HEK293T (cell line): ENCODE measurements at places on chromosomes 11 and 22.

GRCh38 chr11:130390071-130390758 is 38.2 kb downstream of the ADAMTS8 start:
- DNase-seq, result peak; percentile 41

DNA sequence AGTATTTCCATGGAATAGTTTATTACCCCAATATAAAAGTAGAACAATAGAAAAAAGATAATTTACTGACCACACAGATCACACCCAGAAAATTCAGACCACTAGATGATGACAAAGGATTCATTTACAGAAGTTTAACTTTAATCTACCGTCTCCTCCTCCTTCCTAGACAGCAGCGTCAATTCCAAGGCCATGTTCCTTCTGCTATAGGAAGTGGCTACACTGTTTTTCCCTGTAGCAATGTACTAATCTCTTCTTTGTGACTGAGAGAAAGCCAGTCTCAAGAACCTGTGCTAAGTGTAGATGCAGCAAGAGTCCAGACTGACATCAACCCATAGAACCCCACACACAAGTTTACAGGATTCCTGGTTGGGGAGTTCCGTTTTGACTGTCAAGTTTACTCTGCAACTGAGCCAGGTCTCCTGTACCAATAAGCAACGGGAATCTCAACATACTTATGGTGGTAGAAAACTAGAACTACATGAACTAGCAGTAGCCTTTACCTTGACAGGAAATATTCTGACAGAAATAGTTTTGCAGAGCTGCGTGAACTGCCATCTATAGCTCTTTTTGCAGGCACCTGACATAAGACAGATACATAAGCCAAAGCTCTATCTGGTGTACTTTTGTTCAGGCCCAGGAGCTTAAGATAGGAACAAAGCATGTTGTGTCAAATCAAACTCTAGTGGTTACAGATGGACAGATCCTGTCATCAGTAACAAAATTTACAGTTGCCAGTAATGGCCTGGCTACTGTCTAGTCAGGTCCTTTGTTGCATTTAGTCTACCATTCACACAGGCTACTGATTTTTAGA is 42.9 kb downstream of the MRTFA start:
- DNase-seq, result no peak

DNA sequence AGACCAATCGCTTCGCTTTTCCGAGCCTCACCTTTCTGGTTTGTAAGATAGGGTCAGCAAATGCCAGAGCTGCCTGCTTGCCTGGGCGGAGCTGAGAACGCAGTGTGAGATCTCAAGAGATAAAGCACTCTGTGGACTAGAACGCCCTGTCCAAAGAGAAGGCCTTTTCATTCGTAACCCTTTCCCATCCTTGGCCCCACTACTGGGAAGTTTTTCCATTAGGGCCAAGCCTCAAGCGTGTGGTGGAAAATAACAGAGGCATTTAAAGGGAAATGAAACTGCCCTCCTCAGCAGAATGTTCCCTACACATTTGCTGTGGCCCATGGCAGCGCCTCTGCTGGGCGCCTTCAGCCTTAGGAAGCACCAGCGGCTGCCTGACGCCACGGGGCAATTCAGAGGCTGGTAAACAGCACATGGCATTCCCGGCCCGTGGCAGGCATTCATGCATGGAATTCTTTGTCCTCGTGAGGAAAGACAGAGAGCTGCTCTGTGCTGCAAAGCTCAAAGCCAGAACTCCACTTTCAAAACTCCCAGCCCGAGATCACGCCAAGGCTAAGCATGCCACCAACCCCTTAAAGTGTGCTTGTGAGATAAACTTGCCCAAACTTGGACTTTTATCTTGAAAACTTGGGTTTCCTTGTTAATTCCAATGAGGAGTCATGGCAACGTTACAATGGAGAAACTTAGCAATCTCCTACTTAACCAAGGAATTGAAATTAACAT is 38.1 kb downstream of the AHNAK start:
- peak; percentile 51 for DNase-seq

GRCh38 chr11:16184588-16184987 is 171.8 kb downstream of the SOX6 start:
- no peak for DNase-seq

DNA sequence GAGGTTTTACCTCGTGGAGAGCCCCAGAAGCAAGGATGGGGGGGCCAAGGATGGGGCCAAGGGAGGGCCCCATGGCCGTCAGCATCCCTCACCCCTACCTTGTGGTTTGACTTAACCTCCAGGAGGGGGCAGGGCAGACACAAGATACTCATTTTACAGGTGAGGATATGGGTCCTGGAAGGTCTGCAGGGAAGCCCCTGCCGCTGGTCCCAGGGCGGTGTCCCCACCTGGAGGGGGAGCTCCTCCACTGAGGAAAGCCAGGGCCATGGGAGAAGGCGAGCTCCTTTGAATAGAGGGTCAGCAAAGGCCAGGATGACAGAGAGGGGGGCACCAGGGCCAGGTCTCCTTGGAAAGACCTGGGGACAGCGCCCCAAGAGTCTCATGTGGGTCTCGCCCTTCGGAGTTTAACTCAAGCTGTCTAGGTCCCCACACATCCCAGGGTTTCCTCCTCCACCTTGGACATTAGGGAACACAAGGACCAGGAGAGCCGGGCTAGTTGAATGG is 5.9 kb upstream of the ADORA2A start:
- peak; percentile 37 for DNase-seq

DNA sequence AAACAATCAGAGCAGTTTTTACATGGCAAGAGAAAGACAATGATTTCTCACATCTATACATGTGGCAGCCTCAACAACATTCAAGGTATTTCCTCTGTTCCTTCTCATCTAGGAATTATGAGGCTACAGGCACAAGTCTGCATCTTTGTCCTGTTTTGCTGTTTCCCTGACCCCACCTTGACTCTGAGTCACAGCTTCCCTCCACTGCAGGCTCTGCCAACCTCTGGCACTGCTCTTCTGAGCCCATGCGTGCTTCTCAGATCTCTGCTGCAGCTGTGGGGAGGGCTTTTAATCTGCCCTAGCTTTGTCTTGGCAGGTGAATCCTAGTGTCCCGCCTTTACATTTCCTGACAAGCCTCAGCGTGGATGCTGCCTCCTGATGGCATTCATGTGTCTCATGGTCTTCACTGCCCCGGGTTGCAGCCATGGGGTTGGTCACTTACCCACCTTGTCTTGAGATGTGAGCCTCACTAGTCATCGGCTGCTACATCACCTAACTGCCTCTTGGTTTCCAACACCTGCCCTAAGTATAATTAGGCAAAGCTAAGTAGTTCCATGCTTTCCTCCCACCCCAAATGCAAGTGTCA is 578.5 kb downstream of the TBC1D22A start:
- no peak for DNase-seq

DNA sequence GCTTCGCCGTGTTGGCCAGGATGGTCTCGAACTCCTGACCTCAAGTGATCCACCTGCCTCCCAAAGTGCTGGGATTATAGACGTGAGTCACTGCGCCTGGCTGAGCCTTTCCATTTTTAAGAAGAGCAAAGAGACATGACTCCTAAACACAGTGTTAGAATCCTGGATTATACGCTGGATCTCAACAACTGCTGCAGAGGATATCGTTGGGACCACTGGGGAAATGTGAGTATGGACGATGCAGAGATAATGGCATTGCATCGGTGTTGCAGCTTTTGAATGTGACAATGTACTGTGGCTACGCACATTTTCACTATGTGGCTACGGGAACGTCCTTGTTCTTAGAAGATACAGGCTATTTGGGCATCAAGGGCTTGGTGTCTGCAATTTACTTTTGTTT is 6.2 kb downstream of the MRGPRF start:
- no peak for DNase-seq

GRCh38 chr11:129658526-129658867 is 157.2 kb upstream of the TMEM45B start:
- no peak for DNase-seq

DNA sequence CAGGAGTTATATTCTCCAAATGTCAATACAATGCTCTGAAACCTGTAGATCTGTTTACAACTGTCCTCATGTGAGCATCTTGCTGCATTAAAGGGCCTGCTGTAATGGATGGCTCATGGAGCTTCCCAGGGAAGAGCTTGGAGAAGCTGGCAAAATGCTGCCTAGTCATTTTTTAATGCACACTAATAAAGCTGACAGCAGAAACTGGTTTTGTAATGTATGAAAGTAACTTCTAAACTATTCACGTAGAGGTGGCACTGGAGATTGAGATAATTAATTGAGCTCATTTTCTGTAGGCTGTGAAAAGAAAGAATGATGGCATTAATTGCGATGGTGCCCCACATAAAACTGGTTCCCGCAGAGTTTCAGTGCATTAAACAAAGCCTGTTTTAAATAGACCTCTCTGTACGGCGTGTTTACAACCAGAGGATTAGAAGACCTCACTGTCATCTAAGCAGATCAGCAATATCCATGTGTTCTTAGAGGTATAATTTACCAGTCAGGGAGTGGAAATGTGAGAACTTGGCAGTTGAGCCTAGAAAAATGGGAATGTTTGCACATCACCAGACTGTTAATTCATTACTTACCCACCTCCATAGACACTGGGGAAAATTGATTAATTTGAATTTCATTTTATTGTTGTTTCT is 16.0 kb downstream of the POLA2 start:
- DNase-seq, result no peak

DNA sequence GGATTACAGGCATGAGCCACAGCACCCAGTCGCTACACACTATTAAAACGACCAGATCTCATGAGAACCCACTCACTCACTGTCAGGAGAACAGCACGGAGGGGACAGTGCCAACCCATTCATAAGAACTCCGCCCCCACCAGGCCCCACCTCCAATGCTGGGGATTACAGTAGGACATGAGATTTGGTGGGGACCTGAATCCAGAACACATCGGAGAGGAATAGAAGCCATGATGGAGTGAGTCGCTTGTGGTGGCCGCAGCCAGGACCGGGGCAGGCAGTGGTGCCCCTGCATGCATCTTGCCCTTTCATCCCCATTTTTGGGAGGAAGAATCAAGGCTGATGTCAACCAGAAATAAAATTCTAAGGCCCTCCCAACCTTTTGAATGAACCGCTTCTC is 8.7 kb downstream of the NADSYN1 start:
- no peak for DNase-seq

GRCh38 chr11:71420455-71421241 is 27.5 kb downstream of the DHCR7 start:
- DNase-seq, result peak; percentile 67

DNA sequence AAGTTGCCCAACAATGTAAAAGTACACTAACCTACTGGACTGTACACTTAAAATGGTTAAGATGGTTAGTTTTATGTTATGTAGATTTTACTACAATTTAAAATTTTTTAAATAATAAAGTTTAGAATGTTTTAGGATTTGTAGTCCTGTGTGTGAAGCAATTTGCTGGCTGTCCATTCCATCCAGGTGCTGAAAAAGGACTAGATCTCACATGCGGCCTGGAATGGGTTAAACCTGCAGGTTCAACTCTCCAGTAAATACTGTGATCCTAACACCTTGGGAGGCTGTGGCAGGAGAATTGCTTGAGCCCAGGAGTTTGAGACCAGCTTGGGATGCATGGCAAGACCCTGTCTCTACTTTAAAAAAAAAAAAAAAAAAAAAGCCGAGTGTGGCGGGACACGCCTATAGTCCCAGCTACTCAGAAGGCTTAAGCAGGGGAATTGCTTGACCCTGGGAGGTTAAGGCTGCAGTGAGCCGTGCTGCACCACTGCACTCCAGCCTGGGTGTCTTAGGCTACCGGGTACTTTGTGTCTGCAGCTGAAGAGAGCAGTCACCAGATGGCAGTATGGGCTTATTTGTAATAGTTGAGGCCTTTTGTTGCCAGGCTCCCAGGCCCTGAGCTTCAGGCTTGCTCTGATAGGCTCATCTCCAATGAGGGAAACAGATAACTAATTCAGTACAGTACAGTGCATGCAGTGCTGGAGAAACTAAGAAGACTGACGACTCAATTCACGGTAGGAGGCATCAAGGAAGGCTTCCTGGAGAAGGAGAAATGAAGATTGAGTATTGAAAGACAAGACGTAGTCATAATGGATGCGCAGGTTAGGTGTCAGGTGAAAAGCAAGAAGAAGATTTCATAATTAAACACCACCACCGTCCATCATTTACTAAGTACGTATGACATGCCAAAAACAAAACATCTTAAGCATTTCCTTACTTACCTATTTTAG is 64.7 kb upstream of the ASPHD2 start:
- peak; percentile 78 for DNase-seq

DNA sequence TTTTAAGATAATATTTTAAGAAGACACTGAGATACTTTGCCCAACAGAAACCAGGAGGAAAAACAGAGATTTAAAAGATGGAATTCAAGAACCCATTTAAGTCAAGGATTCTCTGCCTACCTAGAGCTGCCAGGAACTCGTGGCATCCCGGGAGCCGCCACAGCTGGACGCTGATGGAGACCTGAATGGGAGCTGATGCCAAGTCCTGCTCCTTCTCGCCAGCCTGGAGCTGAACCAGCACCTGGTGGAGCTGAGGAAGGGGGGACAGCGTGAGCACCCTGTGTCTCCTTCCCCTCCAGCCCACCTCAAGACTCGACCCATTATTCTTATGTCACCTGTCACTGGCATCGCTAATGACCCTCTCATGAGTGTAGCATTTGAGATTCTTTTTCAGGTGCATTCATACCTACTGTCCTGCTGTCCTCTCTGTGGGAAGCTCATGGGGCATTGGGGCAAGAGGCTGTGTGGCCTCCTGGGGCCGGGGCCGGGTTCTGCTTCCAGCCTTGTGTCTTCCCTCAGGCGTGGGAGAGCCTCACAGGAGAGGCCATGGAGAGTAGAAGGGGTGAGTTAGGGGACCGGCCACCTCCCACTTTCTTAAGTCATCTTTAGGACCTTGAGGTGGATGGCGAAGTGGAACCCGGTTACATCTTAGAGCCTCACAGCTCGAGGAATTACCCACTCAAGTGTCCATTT is 70.8 kb upstream of the PITPNB start:
- no peak for DNase-seq

GRCh38 chr11:134780486-134781147 is 368.6 kb upstream of the B3GAT1 start:
- DNase-seq, result peak; percentile 21

- no peak for DNase-seq
These were observed 637.8 kb downstream of the NTM start for GRCh38 chr11:132008226-132008625.

- DNase-seq, result no peak
These were observed 1.3 kb downstream of the TUG1 start for GRCh38 chr22:30970356-30970746.

- no peak for DNase-seq
These were observed 147.4 kb upstream of the ZC3H12C start for GRCh38 chr11:109945626-109946321.

- DNase-seq, result no peak
These were observed 107.8 kb downstream of the ZBTB16 start for GRCh38 chr11:114167355-114167754.

DNA sequence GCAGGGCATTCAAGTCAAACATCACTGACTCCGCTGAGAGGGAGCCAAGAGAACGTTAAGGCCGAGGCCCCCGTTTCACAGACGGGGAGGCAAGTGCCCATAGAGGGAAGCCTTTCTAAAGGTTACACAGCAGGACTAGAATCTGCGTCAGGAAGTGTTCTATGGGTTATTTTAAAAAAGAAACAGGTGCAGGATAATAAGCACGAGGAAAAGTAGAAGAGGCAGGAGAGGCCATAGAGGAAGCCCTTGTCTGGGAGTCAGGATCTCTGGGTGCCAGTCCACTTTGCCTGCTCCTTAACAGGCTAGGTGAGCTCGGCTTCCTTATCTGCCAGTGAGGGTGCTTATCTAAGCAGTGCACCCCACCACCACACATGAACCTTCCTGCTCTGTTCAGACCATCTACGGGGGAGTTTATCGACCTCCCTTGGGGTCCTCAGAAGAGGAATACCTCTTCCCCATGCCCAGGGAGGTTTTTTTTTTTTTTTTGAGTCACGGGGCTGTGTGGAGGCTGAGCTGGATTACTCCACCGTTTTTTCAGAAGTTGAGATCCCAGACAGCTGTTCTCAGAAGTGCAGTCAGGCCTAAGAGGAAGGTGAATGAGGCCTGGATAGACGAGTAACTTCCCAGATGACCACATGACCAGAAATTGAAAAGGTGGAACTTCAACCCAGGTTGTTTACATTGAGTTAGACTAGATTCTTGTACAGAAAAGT is 1.2 kb upstream of the FCHSD2 start:
- DNase-seq, result no peak
